ENCODE measurements at places on chromosomes 2 and 18.

GRCh38 chr2:43100883-43101662 is 125.3 kb downstream of the ZFP36L2 start:
- DNase-seq = no peak

DNA sequence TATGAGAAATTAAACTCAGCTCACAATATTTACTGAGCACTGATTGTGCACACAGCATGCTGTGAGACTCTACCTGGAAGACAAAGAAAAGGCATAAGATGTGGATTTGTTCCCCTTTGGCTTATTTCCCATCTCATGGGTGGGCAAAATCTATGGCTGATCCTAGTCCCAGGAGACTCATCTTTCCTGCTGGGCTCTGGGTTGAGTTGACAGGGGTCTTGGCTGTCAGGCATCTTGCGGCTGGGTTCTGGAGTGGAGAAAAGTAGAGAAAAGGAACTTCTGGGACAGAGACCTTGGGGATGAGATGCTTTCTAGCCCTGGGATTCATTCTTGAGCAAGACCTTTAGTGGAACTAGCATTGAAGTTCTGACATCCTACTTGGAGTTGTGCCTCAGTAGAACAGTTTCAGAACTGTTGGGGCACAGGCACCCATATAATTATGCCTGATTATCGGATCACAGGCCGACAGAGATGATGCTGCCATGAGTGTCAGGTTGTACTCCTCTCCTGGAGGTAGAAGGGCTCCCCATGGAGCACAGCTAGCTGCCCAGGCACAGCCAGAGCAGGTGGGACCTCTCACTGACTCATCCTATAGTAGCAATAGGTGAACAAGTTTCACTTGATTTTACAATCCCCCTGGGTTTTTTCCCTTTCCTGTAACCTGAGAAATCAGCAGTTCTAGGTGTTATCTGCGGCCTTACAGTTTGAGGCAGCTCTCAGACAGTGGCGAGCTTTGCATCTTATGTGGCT is 260.9 kb downstream of the CYRIA start:
- no peak for DNase-seq

- DNase-seq = no peak
Measured at GRCh38 chr2:142580691-142581090, 296.8 kb upstream of the KYNU start.

DNA sequence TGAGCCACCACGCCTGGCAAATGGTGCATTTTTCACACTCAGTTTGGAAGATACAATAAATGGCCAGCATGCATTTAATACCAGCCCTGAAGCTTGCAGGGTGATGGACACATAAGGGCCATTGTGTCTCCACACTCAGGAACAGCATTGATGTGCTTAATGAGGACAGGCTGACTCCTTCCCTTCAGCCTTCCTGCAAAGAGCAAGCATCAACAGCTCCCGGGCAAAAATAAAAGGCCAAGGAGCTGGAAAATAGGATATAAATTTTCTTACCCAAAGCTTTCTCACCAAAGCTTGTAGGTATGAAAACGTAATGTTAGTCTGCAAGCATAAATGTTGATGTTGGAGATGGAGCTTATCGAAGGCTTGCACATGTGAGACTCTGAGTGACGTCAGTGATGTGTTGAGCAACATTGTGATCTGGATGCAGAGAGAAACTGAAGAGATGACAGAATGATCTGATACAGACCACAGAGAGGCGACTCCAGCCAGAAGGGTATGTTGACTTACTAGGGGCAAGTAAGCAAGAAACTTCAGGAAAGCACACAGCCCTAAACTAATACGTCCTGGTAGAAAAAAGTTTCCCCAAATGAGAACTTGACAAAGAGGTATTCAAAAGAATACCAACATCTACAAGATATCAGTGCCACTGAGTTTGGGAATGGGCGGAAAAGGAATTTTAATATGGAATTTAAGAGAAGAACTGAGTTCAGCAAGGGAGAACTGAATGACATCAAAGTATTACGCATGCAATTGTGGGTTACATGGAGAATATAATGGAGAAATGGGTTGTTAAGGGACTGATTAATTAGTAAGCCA is 256.5 kb downstream of the TGIF1 start:
- DNase-seq = no peak

DNA sequence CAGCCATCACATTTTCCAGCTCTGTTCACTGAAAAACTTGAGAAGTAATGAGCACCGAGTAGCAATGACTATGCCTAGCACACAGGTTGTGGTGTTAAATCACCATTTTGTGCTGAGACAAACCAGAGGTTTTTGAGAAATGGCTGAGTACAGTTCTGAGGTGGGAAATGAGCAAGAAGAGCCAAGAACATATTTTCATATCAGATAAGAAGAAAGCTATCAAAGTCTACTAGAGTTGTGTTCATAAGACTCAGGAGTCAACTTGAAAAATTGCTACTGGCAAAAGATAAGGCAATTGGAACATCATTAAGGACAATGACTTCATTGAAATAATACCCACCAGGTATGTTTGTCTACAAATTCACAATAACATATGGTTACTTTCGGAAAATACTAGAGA is 108.1 kb downstream of the RIT2 start:
- DNase-seq = no peak

- no peak for DNase-seq
Measured at GRCh38 chr18:75336767-75337166, 90.7 kb downstream of the SMIM21 start.

DNA sequence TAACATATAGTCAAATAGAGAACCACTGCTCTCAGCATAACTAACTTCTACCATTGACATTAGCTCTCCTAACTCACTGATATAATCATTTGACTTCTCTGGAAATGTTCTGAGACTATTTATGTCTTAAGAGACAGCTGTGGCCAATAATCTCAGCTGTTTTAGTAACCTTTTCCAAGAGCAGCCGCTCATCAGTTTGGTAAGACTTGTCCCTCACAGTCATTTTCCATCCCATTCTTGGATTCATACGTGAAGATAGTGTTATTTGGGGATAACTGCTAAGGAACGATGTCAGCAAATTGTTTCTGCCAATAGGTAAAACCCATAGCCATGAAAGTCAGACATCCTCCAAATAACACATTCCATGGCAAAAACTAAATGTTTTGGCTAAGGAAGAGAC is 127.8 kb downstream of the LNPK start:
- DNase-seq = no peak

GRCh38 chr2:61575447-61575859 is 37.3 kb upstream of the XPO1 start:
- DNase-seq = no peak

- DNase-seq = no peak
Measured at GRCh38 chr2:221399183-221399582, 172.9 kb downstream of the EPHA4 start.

GRCh38 chr2:37326285-37326684 is 1.7 kb upstream of the PRKD3 start:
- DNase-seq = no peak

DNA sequence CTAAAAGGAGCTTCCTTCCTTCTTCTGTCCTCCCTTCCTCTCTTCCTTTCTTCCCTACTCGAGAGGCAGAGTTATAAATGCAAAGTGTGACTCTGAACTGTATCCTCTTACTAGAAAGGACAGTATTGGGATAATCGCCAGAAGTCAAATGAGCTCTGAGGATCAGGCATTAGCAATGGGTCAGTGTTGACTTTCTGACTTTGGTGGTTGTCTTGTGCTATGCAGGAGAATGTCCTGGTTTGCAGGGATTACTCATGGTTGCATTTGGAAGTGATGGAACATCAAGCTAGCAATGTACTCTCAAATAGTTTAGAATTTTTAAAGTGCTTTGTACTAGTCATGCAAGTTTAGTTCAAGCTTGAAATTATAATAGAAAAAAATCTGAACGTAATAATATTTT is 115.6 kb downstream of the TXNL1 start:
- DNase-seq = no peak

GRCh38 chr2:58515827-58516573 is 274.9 kb upstream of the FANCL start:
- DNase-seq = no peak

- peak; percentile 62 for DNase-seq
Measured at GRCh38 chr2:235026649-235027557, 75.1 kb downstream of the SH3BP4 start.

DNA sequence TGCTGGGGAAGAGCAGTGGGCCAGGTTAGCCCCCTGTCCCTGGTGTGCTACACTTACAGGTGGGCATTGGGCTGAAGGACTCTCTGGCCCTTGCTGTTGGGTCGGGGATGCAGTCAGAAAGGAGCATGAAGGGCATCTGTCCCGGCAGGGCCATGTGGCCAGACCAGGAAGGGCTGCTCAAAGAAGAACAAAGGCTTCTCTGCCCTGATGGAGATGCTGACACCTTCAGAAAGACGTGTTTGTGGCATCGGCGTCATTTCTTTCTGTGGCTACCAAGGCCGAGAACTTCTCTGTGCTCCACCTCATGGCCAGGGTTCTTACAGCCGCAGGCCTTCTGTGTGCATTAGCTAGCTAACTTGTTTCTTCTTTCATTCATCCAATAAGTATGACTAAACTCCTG is 239.1 kb downstream of the FAM210A start:
- DNase-seq = no peak

DNA sequence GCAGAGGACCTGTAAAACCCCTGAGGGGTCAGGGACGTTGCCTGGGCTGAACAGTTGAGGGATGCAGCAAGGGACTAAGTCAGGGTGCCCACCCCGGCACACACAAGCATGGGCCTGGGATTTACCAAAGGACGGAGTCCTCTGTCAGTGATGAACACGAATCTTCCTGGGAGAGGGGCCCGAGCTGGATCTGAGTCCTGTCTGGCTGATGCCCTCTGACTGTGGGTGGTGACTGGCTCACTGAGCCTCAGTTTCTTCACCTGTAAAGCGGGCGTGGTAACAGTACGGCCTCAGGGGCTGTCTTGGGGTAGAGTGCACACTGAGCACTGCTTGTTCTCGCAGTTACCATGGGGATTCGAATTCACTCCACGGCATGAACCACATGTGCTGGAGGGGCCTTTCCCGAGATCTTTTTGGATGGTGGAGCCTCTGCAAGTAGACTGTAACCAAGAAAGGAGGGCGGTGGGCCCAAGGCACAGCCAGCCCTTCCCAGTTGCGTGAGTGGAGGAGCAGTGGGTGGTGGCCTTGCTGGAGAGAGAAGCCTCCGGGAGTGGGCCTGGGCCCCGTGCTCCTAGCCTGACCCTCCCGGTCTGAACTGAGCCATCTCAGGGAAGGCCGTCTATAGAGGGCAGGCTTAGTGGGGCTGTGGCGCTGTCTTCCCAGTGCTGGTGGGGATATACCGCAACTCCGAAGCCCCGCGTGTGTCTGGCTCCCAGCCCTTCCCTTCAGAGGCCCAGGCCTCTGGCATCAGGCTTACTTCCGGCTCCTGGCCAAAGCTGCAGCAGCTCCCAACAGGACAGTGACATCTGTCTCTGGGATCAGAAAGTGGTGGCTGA is 130.8 kb upstream of the HS6ST1 start:
- no peak for DNase-seq

DNA sequence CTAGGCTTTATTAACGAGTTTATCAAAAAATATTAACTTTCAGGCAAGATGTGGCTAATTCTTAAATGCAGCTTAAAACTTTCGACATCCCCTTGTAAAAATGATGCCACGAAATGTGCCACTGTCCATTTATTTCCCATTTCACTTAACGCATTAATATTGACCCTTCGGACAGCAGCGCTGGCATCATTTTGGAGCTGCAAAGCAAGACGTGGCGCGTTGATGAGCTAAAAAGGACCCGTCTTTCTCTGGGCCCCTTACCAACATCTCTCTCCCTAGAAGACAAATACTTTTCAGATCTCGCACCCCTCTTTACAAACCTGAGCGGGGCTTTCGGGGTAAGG is 367.9 kb downstream of the MTX2 start:
- DNase-seq = no peak

- DNase-seq = no peak
Measured at GRCh38 chr18:39058386-39059000, 1492.9 kb upstream of the CELF4 start.

- peak; percentile 67 for DNase-seq
Measured at GRCh38 chr2:127463155-127463991, 45.1 kb downstream of the PROC start.
